ENCODE measurements at places on chromosomes 13 and 19.

- no peak for DNase-seq
Observed at GRCh38 chr13:112895521-112896465, 73.2 kb upstream of the MCF2L start.

- DNase-seq: no peak
Observed at GRCh38 chr19:45253396-45254027, 2.4 kb downstream of the MARK4 start.

GRCh38 chr13:95784900-95785290 lies 108.0 kb downstream of the DNAJC3 start:
- DNase-seq: no peak

DNA sequence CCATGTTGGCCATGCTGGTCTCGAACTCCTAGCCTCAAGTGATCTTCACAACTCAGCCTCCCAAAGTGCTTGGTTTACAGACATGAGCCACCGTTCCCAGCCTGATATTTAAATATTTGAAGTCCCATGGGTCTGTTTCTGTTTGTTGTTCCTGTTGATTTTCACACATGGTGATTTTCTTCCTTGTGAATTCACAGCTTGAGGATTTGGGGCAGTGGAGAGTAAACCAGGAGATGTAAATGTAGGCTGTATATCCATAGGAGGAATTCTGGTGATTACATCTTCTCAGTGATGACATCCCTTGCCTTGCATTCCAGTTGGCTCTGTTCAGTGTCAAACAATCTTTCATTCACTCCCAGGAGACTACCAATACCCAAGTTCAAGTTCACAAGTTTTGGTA lies 471.9 kb downstream of the KCTD12 start:
- DNase-seq: no peak

GRCh38 chr13:112910616-112911280 lies 58.3 kb upstream of the MCF2L start:
- DNase-seq: no peak

GRCh38 chr19:33468361-33469170 lies 53.0 kb downstream of the PEPD start:
- no peak for DNase-seq

- DNase-seq: no peak
Observed at GRCh38 chr13:109274188-109274821, 512.1 kb downstream of the IRS2 start.

Data from globus pallidus (tissue), 1 donor.